K562 (cell line): ENCODE measurements at places on chromosomes 5 and 9.

DNA sequence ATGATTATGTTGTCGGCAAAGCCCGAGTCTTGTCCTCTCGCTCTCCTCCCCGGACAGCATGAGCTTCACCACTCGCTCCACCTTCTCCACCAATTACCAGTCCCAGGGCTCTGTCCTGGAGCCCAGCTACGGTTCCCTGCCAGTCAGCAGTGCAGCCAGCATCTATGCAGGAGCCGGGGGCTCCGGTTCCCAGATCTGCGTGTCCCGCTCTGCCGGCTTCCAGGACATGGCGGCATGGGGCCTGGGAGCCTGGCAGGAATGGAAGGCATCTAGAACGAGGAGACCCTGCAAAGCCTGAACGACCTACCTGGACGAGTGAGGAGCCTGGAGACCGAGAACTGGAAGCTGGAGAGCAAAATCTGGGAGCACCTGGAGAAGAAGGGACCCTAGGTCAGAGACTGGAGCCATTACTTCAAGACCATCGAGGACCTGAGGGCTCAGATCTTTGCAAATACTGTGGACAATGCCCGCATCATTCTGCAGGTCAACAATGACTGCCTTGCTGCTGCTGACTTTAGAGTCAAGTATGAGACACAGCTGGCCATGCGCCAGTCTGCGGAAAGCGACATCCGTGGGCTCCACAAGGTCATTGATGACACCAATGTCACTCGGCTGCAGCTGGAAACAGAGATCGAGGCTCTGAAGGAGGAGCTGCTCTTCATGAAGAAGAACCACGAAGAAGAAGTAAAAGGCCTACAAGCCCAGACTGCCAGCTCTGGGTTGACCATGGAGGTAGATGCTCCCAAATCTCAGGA lies 101.3 kb upstream of the MAN2A1 start:
- H3K4me1 ChIP-seq, result peaks cover 3% of the 10 kb centered on the region; the same call in 1 of the 2 replicates
- H3K4me3 ChIP-seq, result no peak overlapping the region
- peaks cover 2% of the 10 kb centered on the region; the same call in 2 of the 3 replicates for H3K27me3 ChIP-seq

DNA sequence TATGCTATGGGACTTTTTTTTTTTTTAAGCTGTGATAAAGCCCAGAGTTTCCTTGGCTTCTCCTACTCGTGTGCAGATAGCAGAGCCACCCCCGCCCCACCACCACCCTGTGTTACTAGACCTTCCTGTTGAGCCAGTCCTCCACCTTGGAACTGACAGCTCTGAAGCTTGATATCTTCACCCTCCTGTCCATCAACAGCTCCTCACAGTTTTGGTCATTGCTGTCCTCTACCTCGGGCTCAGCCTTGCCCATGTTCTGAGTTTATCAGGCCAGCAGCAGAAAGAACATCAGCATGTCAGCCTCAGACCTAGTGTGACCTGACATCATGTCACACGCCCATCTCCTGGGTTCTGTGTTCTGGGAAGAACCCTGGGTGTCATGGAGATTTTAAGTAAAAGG lies 167.1 kb upstream of the RAI14 start:
- H3K27ac ChIP-seq, result no peak overlapping the region
- peaks cover 7% of the 10 kb centered on the region; the same call in 1 of the 2 replicates for H3K27me3 ChIP-seq
- peak; percentile 38 for DNase-seq
- no peak overlapping the region for H3K4me3 ChIP-seq

DNA sequence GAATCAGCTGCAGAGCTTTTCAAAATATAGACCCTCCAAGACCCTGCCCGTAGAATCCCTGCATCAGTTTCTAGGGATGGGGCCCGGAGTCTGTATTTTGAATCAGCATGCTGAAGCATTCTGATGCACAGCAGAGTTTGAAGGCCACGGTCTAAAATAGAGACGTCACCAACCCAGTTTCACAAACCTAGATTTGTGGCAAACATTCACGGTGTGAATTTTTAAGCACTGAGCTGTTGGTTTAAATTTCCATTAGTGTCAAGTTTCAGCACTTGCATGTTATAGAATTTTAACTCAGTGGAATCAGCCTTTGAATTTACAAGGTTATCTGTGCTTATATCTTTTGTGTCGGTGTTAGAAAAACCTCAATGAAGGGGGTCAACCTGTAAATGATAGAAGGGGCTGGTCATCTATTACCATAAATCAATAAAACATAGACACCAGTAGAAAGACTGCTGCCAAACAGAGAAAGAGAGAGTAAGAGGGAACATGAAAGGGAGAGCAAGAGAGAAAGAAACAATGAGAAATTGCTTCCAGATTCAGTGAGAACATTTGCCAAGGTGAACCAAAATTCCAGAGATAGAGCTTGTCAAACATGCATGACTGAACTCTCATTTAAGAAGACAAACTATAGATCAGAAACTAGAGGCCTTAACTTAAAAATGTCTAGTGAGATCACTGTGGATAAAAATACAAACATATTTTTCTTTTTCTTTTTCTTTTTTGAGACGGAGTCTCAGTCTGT lies 414.9 kb downstream of the ZSWIM6 start:
- H3K36me3 ChIP-seq, result no peaks in the 10 kb centered on the region
- DNase-seq, result no peak
- no peaks in the 10 kb centered on the region for H3K4me1 ChIP-seq
- no peaks in the 10 kb centered on the region for H3K27me3 ChIP-seq
- H3K4me3 ChIP-seq, result no peak overlapping the region

GRCh38 chr5:68823301-68823700 lies 270.5 kb upstream of the SLC30A5 start:
- no peaks in the 10 kb centered on the region for H3K36me3 ChIP-seq
- no peak for DNase-seq
- no peak overlapping the region for H3K27ac ChIP-seq
- H3K4me3 ChIP-seq, result no peak overlapping the region
- no peaks in the 10 kb centered on the region for H3K4me1 ChIP-seq
- no peaks in the 10 kb centered on the region; the same call in 1 of the 2 replicates for H3K27me3 ChIP-seq

GRCh38 chr5:170445936-170446335 lies 56.8 kb upstream of the KCNMB1 start:
- no peak overlapping the region for H3K27ac ChIP-seq
- H3K27me3 ChIP-seq, result no peaks in the 10 kb centered on the region
- no peak overlapping the region for H3K4me3 ChIP-seq
- no peak for DNase-seq
- no peaks in the 10 kb centered on the region for H3K36me3 ChIP-seq

- H3K27ac ChIP-seq, result no peak overlapping the region
- H3K27me3 ChIP-seq, result no peaks in the 10 kb centered on the region
- H3K4me1 ChIP-seq, result no peaks in the 10 kb centered on the region
- H3K4me3 ChIP-seq, result no peak overlapping the region
- DNase-seq, result no peak
Measured at GRCh38 chr5:114477816-114478334, 116.0 kb downstream of the KCNN2 start.

GRCh38 chr5:147776989-147777388 lies 5.5 kb downstream of the JAKMIP2 start:
- H3K4me1 ChIP-seq, result no peaks in the 10 kb centered on the region
- H3K27me3 ChIP-seq, result no peaks in the 10 kb centered on the region
- no peak for DNase-seq
- H3K36me3 ChIP-seq, result no peaks in the 10 kb centered on the region

DNA sequence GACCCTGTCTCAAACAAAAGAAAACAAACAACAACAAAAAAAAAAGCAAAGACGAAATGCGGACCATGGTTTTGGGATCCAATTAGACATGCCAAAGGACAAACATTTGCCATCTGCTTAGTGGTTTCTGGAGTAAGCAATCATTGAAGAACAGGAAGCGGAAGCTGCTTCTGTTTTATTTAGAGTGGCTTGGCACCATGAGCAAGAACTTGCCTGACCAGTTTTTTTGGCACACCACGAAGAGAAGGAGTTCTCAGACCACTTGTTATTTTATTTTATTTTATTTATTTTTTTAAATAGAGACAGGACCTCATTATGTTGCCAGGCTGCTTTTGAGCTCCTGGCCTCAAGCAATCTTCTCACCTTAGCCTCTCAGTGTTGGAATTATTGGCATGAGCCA lies 17.0 kb downstream of the BTF3 start:
- H3K27ac ChIP-seq, result no peak overlapping the region
- H3K4me1 ChIP-seq, result peaks cover 2% of the 10 kb centered on the region; the same call in 1 of the 3 replicates
- no peaks in the 10 kb centered on the region for H3K27me3 ChIP-seq
- H3K36me3 ChIP-seq, result no peaks in the 10 kb centered on the region

DNA sequence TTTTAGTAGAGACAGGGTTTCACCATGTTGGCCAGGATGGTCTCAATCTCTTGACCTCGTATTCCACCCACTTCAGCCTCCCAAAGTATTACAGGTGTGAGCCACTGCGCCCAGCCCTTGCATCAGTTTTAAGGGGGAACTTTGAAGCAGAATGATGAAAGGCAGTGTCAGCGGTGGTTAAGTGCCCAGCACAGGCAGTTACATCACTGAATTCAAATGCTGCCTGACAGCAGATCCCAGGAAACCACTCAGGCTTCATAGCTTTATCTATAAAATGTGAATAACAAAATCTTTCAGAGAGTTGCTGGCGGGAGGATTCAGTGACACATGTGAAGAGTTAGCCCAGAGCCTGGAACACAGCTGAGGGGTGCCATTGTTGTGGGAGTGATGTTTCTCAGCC lies 26.5 kb downstream of the FGF1 start:
- H3K27me3 ChIP-seq, result peaks cover 13% of the 10 kb centered on the region; the same call in 2 of the 3 replicates
- H3K36me3 ChIP-seq, result no peaks in the 10 kb centered on the region
- H3K4me3 ChIP-seq, result no peak overlapping the region
- H3K4me1 ChIP-seq, result no peaks in the 10 kb centered on the region
- no peak for DNase-seq

DNA sequence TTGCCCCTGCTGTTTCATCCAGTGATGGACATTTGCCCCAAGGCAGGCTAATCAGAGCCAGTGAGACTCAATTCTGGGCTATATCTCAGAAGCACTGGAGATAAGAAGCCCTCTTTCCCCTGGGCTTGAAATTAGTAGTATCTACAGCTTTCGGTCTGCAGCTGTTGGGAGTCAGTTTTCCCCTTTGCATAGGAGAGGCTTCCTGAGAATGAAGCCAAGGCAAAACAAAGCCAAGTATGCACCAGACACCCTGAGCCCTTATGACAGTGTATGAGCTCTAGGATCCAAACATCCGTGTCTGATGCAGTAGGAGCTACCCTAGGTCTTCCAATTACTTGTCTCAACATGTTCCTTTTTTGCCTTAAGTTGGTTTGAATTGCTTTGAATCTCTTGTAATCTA lies 79.2 kb upstream of the PANK3 start:
- no peak overlapping the region for H3K4me3 ChIP-seq
- H3K27ac ChIP-seq, result no peak overlapping the region
- H3K27me3 ChIP-seq, result no peaks in the 10 kb centered on the region
- peaks cover 23% of the 10 kb centered on the region; the same call in 2 of the 3 replicates for H3K4me1 ChIP-seq
- no peak for DNase-seq
- H3K36me3 ChIP-seq, result no peaks in the 10 kb centered on the region

GRCh38 chr9:106920701-106921283 lies 57.8 kb downstream of the ZNF462 start:
- no peaks in the 10 kb centered on the region for H3K27me3 ChIP-seq
- DNase-seq, result no peak
- peak overlapping the region; percentile 49; the same call in 1 of the 3 replicates for H3K27ac ChIP-seq
- H3K4me1 ChIP-seq, result no peaks in the 10 kb centered on the region
- H3K36me3 ChIP-seq, result no peaks in the 10 kb centered on the region

GRCh38 chr5:77389746-77390145 lies 102.4 kb downstream of the WDR41 start:
- DNase-seq, result no peak
- H3K4me3 ChIP-seq, result no peak overlapping the region
- H3K4me1 ChIP-seq, result no peaks in the 10 kb centered on the region
- no peaks in the 10 kb centered on the region for H3K36me3 ChIP-seq
- no peak overlapping the region for H3K27ac ChIP-seq
- H3K27me3 ChIP-seq, result peaks cover 30% of the 10 kb centered on the region

DNA sequence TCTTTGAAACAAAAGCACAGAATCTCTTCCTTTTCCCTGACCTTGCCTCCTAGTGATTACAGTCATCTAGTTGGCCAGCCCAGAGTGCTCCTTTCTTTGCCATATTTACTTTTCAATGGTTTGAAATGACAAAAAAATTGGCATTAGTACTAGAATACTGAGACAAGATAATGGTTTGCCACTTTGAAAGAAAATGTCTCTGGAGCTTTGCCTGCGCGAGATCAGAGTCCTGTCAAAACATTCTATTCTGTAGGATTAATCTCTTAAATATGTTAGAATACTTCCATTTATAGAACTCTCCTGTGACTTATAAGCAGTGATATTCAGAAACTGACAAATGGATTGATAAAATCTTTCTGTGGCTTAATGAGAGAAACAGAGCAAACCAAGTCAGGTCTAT lies 484.0 kb upstream of the IZUMO3 start:
- no peaks in the 10 kb centered on the region for H3K4me1 ChIP-seq
- no peak for DNase-seq
- no peaks in the 10 kb centered on the region for H3K27me3 ChIP-seq
- no peaks in the 10 kb centered on the region for H3K36me3 ChIP-seq
- H3K4me3 ChIP-seq, result no peak overlapping the region
- H3K27ac ChIP-seq, result no peak overlapping the region

- H3K27me3 ChIP-seq, result no peaks in the 10 kb centered on the region
- H3K27ac ChIP-seq, result no peak overlapping the region
- H3K4me1 ChIP-seq, result no peaks in the 10 kb centered on the region
- H3K4me3 ChIP-seq, result no peak overlapping the region
- H3K36me3 ChIP-seq, result no peaks in the 10 kb centered on the region
Measured at GRCh38 chr5:9196403-9197227, 349.3 kb downstream of the SEMA5A start.

- DNase-seq, result no peak
- no peaks in the 10 kb centered on the region for H3K27me3 ChIP-seq
- no peak overlapping the region for H3K27ac ChIP-seq
- H3K36me3 ChIP-seq, result peaks cover 74% of the 10 kb centered on the region
Measured at GRCh38 chr5:149849280-149849965, 95.2 kb downstream of the PDE6A start.

GRCh38 chr5:10307206-10308148 lies at the start of gene CMBL:
Gene CMBL, minus strand, starts transcription at chr5:10307902. Its CDS starts 17,140 bp downstream, at chr5:10290762.
- H3K27ac ChIP-seq, result peak within 1 kb of the TSS; percentile 91
- peak; percentile 90 for DNase-seq
- peaks cover 24% of the 10 kb centered on the region for H3K36me3 ChIP-seq
- peaks cover 77% of the 10 kb centered on the region for H3K4me1 ChIP-seq

GRCh38 chr5:118968925-118969375 lies 19.4 kb downstream of the DTWD2 start:
- no peak overlapping the region for H3K27ac ChIP-seq
- DNase-seq, result peak; percentile 11
- no peak overlapping the region for H3K4me3 ChIP-seq
- no peaks in the 10 kb centered on the region for H3K36me3 ChIP-seq
- H3K4me1 ChIP-seq, result no peaks in the 10 kb centered on the region; the same call in 1 of the 2 replicates
- no peaks in the 10 kb centered on the region for H3K27me3 ChIP-seq

DNA sequence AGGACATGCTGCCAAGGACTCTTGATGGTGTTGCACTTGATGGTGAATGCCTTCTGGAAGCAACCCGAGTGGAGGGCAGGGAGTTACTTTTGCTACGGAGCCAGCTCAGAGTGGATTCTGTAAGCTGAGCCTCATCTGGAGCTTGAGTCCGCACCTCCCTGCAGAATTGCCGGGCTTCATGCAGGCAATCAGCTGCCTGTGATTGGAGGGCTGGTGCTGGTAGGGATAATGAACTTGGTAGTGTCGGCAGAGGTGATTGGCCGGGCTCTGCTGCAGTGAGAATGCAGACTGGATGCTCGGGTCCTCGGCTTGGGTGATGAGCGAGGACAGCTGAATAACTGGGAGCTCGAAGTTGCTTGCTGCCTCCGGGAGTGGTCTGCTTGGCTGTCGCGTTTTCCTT lies 23.1 kb downstream of the SLC25A25 start:
- peaks cover 70% of the 10 kb centered on the region for H3K36me3 ChIP-seq
- H3K27ac ChIP-seq, result peak overlapping the region; percentile 32; the same call in 2 of the 3 replicates
- no peak overlapping the region for H3K4me3 ChIP-seq
- peaks cover 66% of the 10 kb centered on the region for H3K4me1 ChIP-seq
- DNase-seq, result peak; percentile 62

GRCh38 chr5:111353035-111353434 lies 128.9 kb downstream of the CAMK4 start:
- no peak for DNase-seq
- no peaks in the 10 kb centered on the region for H3K36me3 ChIP-seq
- H3K27ac ChIP-seq, result no peak overlapping the region
